ENCODE measurements at places on chromosomes 12 and 14.

GRCh38 chr12:107379852-107380567 lies 286.7 kb upstream of the CRY1 start:
- DNase-seq = no peak

- no peak for DNase-seq
Observed at GRCh38 chr12:47652521-47653234, 53.2 kb downstream of the RPAP3 start.

GRCh38 chr14:78316786-78317185 lies 146.6 kb downstream of the NRXN3 start:
- no peak for DNase-seq

- DNase-seq = no peak
Observed at GRCh38 chr12:63302269-63302940, 151.4 kb upstream of the AVPR1A start.

GRCh38 chr14:104973385-104974145 lies 4.6 kb downstream of the AHNAK2 start:
- no peak for DNase-seq

DNA sequence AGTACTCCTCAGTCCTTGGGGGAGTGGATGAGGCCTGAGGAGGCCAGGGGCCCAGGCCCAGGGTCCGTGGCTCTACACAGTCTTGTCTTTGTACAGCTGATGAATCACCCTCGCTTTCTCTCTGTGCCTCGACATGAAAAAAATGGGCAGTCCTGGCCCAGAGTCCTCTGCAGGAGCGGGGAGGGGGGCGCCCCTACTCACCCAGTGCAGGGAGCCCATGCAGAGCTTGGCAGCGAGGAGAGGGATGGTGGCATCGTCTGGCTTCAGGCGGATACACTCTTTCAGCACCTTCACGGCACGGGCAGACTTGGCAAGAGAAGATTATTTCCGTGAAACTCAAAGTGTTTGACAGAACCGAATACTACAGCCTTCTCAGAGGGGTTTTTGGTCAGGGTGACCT lies 159.3 kb downstream of the TTC7B start:
- peak; percentile 41 for DNase-seq

DNA sequence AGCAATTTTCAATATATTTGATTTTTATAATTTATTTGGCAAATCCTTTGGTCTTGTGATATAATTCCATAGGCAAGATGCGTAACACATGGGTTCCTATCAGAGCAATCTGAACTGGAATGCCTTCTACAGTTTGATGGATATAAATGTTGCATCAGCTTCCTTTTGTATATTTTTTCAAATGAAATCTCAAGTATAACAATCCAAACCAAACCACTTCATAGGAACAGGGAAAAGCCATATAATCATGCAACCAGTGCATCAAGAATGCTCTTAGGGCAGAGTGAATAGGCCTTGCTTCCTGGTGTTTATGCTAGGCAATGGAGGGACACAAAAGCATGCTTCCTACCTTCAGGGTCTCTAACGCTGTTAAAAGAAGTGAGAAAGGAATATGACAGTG lies 34.5 kb downstream of the EFCAB11 start:
- DNase-seq = no peak

GRCh38 chr12:114695305-114695592 lies 11.3 kb upstream of the TBX3 start:
- DNase-seq = no peak

- DNase-seq = no peak
Observed at GRCh38 chr14:83419420-83419819, 1885.8 kb upstream of the SEL1L start.

DNA sequence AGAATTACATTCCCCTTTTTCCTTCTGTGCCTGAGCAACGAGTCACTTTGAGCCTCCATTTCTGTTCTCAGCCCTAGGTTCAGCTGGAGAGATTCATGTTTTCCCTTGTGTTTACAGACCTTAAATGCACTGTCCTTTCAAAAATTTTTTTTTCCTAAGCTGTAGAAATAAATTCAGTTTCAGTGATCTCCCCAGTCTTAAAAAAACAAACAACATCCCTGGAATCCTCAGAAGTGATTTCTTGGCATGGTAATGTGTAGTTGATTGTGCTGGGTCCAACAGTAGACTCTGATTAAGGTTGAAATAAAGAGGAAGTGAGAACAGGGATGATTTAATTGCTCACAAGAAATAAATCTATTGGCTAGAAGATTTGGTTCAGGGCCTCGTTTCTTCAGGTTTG lies 89.3 kb downstream of the NTN4 start:
- no peak for DNase-seq

DNA sequence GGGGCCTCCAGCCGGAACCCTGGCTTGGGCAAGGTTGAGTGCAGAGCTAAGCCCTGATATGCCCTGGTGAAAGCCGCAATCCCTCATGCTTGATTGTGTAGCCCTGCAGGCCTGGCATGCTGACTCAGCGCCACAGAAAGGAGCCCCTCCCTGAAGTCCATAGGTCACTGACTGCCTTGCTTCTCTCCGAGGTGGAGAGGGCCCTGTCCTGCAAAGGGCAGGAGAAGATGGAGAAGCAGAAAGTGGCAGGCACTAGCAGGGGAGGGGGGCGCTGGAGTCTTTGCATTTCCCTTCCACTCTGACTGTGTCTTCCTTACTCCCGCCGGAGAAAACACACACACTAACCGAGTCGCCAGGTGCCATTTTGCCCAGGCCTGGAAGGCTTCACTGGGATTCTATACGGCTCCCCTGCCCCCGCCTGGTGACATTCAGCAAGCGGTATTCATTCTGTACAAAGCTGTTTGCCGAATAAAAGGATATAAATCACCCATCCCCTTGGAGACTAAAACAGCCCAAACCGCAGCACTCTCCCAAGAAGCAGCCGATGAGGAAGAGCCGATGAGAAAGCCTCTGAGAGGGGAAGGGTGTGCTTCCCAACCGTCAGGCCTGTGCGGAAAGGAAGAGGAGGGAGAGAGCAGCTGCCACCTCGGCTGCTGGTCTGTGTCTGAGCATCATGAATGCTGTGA lies 69.8 kb downstream of the SLC6A12 start:
- no peak for DNase-seq
